Dermis microvascular lymphatic vessel endothelial cell (primary cell): ENCODE measurements at places on chromosomes 7 and 10. TPM values are rescaled to one million over a fixed set of nuclear protein-coding genes. Genes with fewer than 3 reads are reported as not detected.

The NRF1 gene
- 9.9 and 16.8 TPM in 2 replicates for total RNA-seq

The ZSCAN21 gene
- total RNA-seq, result 5.4 and 6.2 TPM in 2 replicates

The CHN2 gene
- 0.63 and 0.90 TPM in 2 replicates for total RNA-seq

The PDE1C gene
- total RNA-seq, result 0.13 TPM in 2 replicates

The IFIT1B gene
- not detected in 2 replicates for total RNA-seq

The NPVF gene
- total RNA-seq, result not detected in 2 replicates

The TMEM236 gene
- total RNA-seq, result 0.38 and 0.64 TPM in 2 replicates

The GRIFIN gene
- total RNA-seq, result not detected in 2 replicates

The TAC1 gene
- total RNA-seq, result not detected in 2 replicates

The C10orf62 gene
- not detected in 2 replicates for total RNA-seq

The SLC18A3 gene
- not detected in 2 replicates for total RNA-seq

The EPO gene
- total RNA-seq, result not detected in 2 replicates

The PIP gene
- total RNA-seq, result not detected in 2 replicates

The SPDYE2B gene
- not detected in 2 replicates for total RNA-seq

The SDHAF3 gene
- 1.8 and 2.2 TPM in 2 replicates for total RNA-seq

The SFTPA1 gene
- total RNA-seq, result not detected in 2 replicates

The TMEM178B gene
- under 0.01 TPM in 2 replicates for total RNA-seq

The FKBP9 gene
- total RNA-seq, result 103 and 158 TPM in 2 replicates

The SPOCK2 gene
- total RNA-seq, result 1.9 and 6.2 TPM in 2 replicates

The ANLN gene
- 14.4 and 36.1 TPM in 2 replicates for total RNA-seq

The TSC22D4 gene
- 18.5 and 37.6 TPM in 2 replicates for total RNA-seq

The SNCG gene
- 108 and 137 TPM in 2 replicates for total RNA-seq

The SLC26A5 gene
- 0.64 and 1.0 TPM in 2 replicates for total RNA-seq

The FGF8 gene
- total RNA-seq, result not detected in 2 replicates

The NRAP gene
- total RNA-seq, result not detected in 2 replicates

The OR2A42 gene
- not detected in 2 replicates for total RNA-seq

The STEAP4 gene
- not detected in 2 replicates for total RNA-seq

The SPDYE1 gene
- not detected in 2 replicates for total RNA-seq

The DNAJB9 gene
- 30.0 and 38.1 TPM in 2 replicates for total RNA-seq

The EIF4H gene
- 390 and 404 TPM in 2 replicates for total RNA-seq

The IRF5 gene
- 0.25 and 0.26 TPM in 2 replicates for total RNA-seq

The EFCAB10 gene
- total RNA-seq, result not detected in 2 replicates

The HTR7 gene
- under 0.01 and 0.13 TPM in 2 replicates for total RNA-seq

The GBX1 gene
- not detected in 2 replicates for total RNA-seq

The OR2A5 gene
- not detected in 2 replicates for total RNA-seq

The PLEKHS1 gene
- not detected in 2 replicates for total RNA-seq

The ZNF804B gene
- total RNA-seq, result not detected in 2 replicates

The HABP2 gene
- total RNA-seq, result 0.25 TPM in 1 of 2 replicates, not detected in the other

The ZNF248 gene
- total RNA-seq, result 4.5 and 5.7 TPM in 2 replicates

The NYAP1 gene
- 2.1 and 3.9 TPM in 2 replicates for total RNA-seq

The ELAPOR2 gene
- total RNA-seq, result 84.7 and 101 TPM in 2 replicates

The CYCS gene
- 25.7 and 31.5 TPM in 2 replicates for total RNA-seq

The ITPRID1 gene
- not detected in 2 replicates for total RNA-seq

The LRRD1 gene
- total RNA-seq, result under 0.01 TPM in 2 replicates

The PTPRN2 gene
- 2.4 and 3.4 TPM in 2 replicates for total RNA-seq

The CYP2C19 gene
- not detected in 2 replicates for total RNA-seq

The RAB19 gene
- 0.26 TPM in 1 of 2 replicates, not detected in the other for total RNA-seq

The CALCR gene
- total RNA-seq, result not detected in 2 replicates

The ASIC3 gene
- total RNA-seq, result under 0.01 and 0.13 TPM in 2 replicates

The PCLO gene
- total RNA-seq, result 1.8 and 3.0 TPM in 2 replicates
